ENCODE measurements at places on chromosomes 2 and 18.

GRCh38 chr2:86411396-86411795 is 29.8 kb upstream of the KDM3A start:
- no peak for DNase-seq

DNA sequence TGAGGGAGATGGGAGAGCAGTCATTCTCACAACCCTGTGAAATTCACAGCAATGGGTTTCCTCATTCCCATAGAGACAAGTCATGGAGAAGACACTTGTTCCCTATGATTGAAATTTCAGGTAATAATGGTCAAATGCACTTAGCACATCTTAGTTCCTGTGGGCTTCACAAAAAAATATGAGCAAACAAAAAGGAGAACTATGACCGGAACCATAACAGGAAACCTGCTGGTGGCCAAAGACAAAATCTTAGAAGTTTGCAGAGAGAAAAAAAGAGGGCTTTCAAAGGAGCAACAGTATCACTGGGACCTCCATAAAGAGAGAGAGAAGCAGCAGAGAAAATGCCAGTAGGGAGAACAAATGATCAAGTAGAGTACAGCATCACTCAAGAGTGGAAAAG is 138.9 kb upstream of the APCDD1 start:
- no peak for DNase-seq

DNA sequence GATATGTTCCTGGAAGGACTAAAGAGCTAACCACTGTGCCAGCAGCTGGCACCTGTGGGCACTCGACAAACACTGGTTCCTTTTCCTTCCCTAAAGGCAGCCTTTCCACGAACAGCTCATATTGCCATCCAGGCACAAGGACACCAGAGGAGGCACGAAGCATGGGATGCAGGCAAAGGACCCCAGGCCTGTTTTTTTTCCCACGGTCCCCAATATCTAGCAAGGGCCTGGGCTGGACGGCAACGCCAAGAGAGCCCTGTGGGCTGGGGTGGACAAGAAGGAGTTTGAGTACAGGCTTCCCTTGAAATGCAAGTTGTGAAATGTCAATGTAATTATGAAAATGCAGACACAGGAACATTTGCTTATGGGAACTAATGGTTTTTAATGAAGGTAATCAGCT is 135.9 kb downstream of the CYP26B1 start:
- DNase-seq, result no peak

DNA sequence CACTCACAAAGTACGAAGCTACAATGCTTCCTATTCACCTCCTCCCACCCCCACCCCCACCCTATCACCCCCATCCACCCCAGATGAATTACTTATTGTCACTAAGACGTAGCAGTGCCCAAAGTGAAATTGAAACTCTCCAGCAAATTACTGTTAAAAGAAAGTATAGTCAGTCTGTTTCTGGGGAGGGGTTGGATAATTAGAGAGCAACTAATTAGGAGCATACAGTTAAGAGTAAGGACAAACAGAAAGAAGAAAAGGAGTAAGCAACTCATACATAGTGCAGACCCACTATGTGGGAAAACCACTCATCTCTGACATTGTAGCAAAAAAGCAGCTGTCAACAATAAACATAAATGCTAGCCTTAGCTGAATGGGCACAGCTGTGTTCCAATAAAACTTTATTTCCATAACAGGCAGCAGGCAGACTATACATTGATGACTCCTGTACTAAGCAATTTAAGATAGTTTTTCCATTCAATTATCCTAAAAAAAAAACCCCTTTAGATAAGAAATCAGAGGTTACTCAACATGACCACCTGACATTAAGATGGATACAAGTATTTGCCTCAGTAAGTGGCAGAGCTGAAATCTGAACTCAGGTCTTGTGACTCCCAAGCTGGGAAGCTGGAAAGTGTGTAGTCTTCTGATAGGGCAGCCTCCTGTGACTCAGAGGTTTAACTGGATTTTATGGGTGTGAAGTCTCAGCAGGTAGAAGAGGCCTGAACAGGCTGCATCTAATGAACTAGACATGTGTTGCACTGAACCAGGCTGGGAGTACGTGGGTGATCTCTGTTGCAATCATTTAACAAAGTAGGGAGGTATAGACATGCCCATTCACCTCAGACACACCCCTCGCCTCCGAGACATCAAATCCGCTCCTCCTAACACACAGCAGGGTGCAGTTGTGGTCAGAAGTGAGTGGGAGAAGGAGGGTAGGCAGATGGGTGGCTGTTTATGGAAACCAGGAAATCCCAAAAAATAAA is 171.8 kb upstream of the KLF7 start:
- no peak for DNase-seq

Measured in stimulated activated CD4-positive, alpha-beta T cell treated with anti-CD3 and anti-CD28 coated beads, Interleukin-4, amount 100 ng/mL, for 48 hours (primary cell).